ENCODE measurements at places on chromosomes 1 and 21. TPM values are rescaled to one million over a fixed set of nuclear protein-coding genes. Genes with fewer than 3 reads are reported as not detected.

Gene MCOLN3
- 0.52 TPM for total RNA-seq

- no peaks in the 10 kb centered on the region for H3K36me3 ChIP-seq
- no peaks in the 10 kb centered on the region for H3K27me3 ChIP-seq
- no peak overlapping the region for H3K27ac ChIP-seq
- no peak overlapping the region for H3K4me3 ChIP-seq
- no peak for DNase-seq
- no peaks in the 10 kb centered on the region for H3K4me1 ChIP-seq
Measured at GRCh38 chr21:41216486-41216885, 48.5 kb downstream of the BACE2 start.

- no peak overlapping the region for H3K4me3 ChIP-seq
- H3K36me3 ChIP-seq = no peaks in the 10 kb centered on the region
- H3K27ac ChIP-seq = no peak overlapping the region
- H3K4me1 ChIP-seq = no peaks in the 10 kb centered on the region
- no peaks in the 10 kb centered on the region for H3K27me3 ChIP-seq
Measured at GRCh38 chr1:57311006-57311405, 112.9 kb downstream of the DAB1 start.

DNA sequence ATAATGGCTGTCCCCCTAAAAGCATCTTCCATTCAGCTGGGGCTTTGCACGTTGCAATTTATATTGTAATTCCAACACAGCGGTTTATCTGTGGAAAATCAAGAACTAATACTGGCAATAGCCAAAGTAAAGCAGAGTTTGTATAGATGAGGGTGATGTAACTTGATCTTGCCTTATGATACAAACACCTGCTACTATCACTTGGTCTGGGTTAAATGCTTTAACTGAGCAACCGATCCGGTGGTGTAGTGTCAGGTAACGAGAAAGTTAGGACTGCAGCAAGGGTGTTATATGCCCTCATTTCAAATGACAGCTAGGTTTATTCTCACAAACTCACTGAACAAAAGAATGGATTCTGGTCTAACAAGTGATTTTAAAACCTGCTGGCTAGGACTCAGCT lies 47.3 kb upstream of the PLPPR4 start:
- H3K27ac ChIP-seq = no peak overlapping the region
- H3K4me1 ChIP-seq = no peaks in the 10 kb centered on the region
- no peaks in the 10 kb centered on the region for H3K27me3 ChIP-seq
- DNase-seq = no peak
- H3K4me3 ChIP-seq = no peak overlapping the region

Gene TEKT2
- not detected for total RNA-seq

GRCh38 chr1:23804183-23804835 lies 3.8 kb upstream of the GALE start:
- H3K27me3 ChIP-seq = no peaks in the 10 kb centered on the region
- no peak overlapping the region for H3K27ac ChIP-seq
- H3K4me1 ChIP-seq = peaks cover 7% of the 10 kb centered on the region
- DNase-seq = no peak
- H3K4me3 ChIP-seq = no peak overlapping the region
- peaks cover 56% of the 10 kb centered on the region for H3K36me3 ChIP-seq

GRCh38 chr1:192809307-192810252 lies 741 bp downstream of the RGS2 start:
- DNase-seq = peak; percentile 55
- no peaks in the 10 kb centered on the region for H3K27me3 ChIP-seq
- H3K4me3 ChIP-seq = peak overlapping the region; percentile 78
- peaks cover 14% of the 10 kb centered on the region for H3K4me1 ChIP-seq
- H3K36me3 ChIP-seq = peaks cover 12% of the 10 kb centered on the region

DNA sequence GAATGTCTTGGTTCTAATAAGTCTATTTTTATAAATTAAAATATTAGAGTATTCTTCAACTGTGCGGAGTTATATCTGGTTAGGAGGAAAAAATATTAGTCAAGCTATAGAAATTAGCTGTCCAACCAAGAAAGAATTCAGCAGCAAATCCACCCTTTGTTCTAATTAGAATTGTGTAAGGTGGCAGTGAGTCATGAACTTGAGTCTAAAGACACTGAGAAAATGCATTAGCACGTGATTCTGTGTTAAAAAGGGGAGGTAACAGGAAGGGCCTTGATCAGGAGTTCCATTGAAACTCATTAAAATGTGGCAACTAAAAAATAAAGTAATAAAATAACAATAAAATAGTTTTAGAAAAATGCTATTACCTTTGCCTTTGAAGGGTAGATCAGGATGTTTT lies 398.2 kb upstream of the RGS18 start:
- H3K27ac ChIP-seq = no peak overlapping the region
- no peak for DNase-seq
- no peaks in the 10 kb centered on the region for H3K27me3 ChIP-seq

Gene FTCD
- not detected for total RNA-seq

- no peaks in the 10 kb centered on the region for H3K27me3 ChIP-seq
- H3K4me1 ChIP-seq = no peaks in the 10 kb centered on the region
- no peaks in the 10 kb centered on the region for H3K36me3 ChIP-seq
- no peak for DNase-seq
- no peak overlapping the region for H3K4me3 ChIP-seq
Measured at GRCh38 chr1:194338241-194338948, 1152.0 kb upstream of the B3GALT2 start.

- no peak for DNase-seq
- peaks cover 8% of the 10 kb centered on the region for H3K36me3 ChIP-seq
- H3K27ac ChIP-seq = no peak overlapping the region
- H3K4me1 ChIP-seq = no peaks in the 10 kb centered on the region
Measured at GRCh38 chr1:43421976-43422750, 31.6 kb downstream of the HYI start.

GRCh38 chr1:25197982-25198662 lies 34.2 kb downstream of the SYF2 start:
- peak overlapping the region; percentile 37 for H3K4me3 ChIP-seq
- no peaks in the 10 kb centered on the region for H3K36me3 ChIP-seq
- DNase-seq = no peak
- H3K4me1 ChIP-seq = peaks cover 22% of the 10 kb centered on the region

- H3K27me3 ChIP-seq = no peaks in the 10 kb centered on the region
- peaks cover 29% of the 10 kb centered on the region for H3K4me1 ChIP-seq
- H3K27ac ChIP-seq = no peak overlapping the region
- H3K4me3 ChIP-seq = no peak overlapping the region
- DNase-seq = peak; percentile 71
Measured at GRCh38 chr21:46191257-46191685, 7.0 kb upstream of the SPATC1L start.

Gene MSH4
- total RNA-seq = 0.74 TPM

GRCh38 chr1:48040154-48040553 lies 43.0 kb upstream of the TRABD2B start:
- H3K4me1 ChIP-seq = no peaks in the 10 kb centered on the region
- H3K27me3 ChIP-seq = no peaks in the 10 kb centered on the region
- H3K27ac ChIP-seq = no peak overlapping the region
- no peak overlapping the region for H3K4me3 ChIP-seq
- no peaks in the 10 kb centered on the region for H3K36me3 ChIP-seq
- no peak for DNase-seq

- H3K4me3 ChIP-seq = no peak overlapping the region
- no peaks in the 10 kb centered on the region for H3K4me1 ChIP-seq
- H3K27me3 ChIP-seq = no peaks in the 10 kb centered on the region
- no peak for DNase-seq
- H3K36me3 ChIP-seq = no peaks in the 10 kb centered on the region
- H3K27ac ChIP-seq = no peak overlapping the region
Measured at GRCh38 chr1:228812961-228813360, 77.7 kb downstream of the RHOU start.

DNA sequence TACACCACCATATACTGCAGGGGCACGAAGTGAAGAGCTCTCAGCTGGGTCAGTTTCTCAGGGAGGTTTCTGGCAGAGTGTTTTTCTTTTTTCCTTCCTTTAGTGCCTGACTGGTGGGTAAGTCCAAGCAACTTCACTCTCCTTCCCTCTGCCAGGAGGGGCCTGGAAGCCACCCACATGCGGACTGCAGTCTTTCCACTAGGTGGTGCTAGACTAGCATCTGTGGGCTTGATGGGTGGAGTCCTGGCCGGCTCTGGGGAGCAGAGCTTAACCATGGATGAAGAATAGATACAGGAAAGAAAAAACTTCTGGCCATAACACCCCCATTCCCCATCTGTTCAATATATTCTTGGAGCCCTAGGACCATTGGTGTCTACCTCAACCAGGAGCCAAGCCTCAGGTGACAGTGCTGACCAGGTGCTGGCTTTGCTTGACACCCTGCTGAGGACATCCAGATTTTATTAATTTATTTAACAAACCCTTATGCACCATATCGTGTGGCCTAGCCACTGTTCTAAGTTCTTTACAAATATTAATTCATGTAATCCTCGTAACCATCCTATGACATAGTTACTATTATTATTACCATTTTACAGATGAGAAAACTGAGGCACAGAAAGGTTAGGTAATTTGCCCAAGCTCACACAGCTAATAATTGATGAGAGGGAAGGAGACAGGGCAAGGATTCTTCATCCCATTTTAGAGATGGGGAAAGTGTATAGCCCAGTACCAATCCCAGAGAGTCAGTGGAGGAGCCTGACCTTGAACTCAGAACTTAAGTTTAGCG lies 126.7 kb upstream of the CSF3R start:
- H3K4me3 ChIP-seq = no peak overlapping the region
- no peak for DNase-seq
- H3K27me3 ChIP-seq = peaks cover 4% of the 10 kb centered on the region
- H3K36me3 ChIP-seq = no peaks in the 10 kb centered on the region
- H3K27ac ChIP-seq = no peak overlapping the region

GRCh38 chr1:235009561-235010306 lies 118.9 kb downstream of the TOMM20 start:
- H3K27me3 ChIP-seq = no peaks in the 10 kb centered on the region
- no peaks in the 10 kb centered on the region for H3K36me3 ChIP-seq
- H3K4me1 ChIP-seq = no peaks in the 10 kb centered on the region
- H3K4me3 ChIP-seq = no peak overlapping the region
- no peak overlapping the region for H3K27ac ChIP-seq

GRCh38 chr1:17833661-17834501 lies 78.7 kb downstream of the ACTL8 start:
- no peak for DNase-seq
- no peak overlapping the region for H3K4me3 ChIP-seq
- no peaks in the 10 kb centered on the region for H3K36me3 ChIP-seq
- no peaks in the 10 kb centered on the region for H3K4me1 ChIP-seq
- no peaks in the 10 kb centered on the region for H3K27me3 ChIP-seq
- H3K27ac ChIP-seq = no peak overlapping the region

- no peaks in the 10 kb centered on the region for H3K36me3 ChIP-seq
- H3K27me3 ChIP-seq = no peaks in the 10 kb centered on the region
- no peak overlapping the region for H3K27ac ChIP-seq
- no peak overlapping the region for H3K4me3 ChIP-seq
- peaks cover 37% of the 10 kb centered on the region for H3K4me1 ChIP-seq
Measured at GRCh38 chr21:45110873-45111624, 36.7 kb downstream of the ADARB1 start.

GRCh38 chr1:64601207-64601606 lies 131.3 kb downstream of the CACHD1 start:
- H3K4me1 ChIP-seq = peaks cover 3% of the 10 kb centered on the region
- H3K4me3 ChIP-seq = no peak overlapping the region
- H3K27me3 ChIP-seq = no peaks in the 10 kb centered on the region

Gene ZYG11A
- not detected for total RNA-seq

GRCh38 chr1:177927021-177927596 lies 42.7 kb downstream of the SEC16B start:
- no peaks in the 10 kb centered on the region for H3K27me3 ChIP-seq
- no peak for DNase-seq
- H3K27ac ChIP-seq = no peak overlapping the region
- H3K36me3 ChIP-seq = peaks cover 7% of the 10 kb centered on the region
- H3K4me1 ChIP-seq = no peaks in the 10 kb centered on the region

Gene TPR
- 61.8 TPM for total RNA-seq

DNA sequence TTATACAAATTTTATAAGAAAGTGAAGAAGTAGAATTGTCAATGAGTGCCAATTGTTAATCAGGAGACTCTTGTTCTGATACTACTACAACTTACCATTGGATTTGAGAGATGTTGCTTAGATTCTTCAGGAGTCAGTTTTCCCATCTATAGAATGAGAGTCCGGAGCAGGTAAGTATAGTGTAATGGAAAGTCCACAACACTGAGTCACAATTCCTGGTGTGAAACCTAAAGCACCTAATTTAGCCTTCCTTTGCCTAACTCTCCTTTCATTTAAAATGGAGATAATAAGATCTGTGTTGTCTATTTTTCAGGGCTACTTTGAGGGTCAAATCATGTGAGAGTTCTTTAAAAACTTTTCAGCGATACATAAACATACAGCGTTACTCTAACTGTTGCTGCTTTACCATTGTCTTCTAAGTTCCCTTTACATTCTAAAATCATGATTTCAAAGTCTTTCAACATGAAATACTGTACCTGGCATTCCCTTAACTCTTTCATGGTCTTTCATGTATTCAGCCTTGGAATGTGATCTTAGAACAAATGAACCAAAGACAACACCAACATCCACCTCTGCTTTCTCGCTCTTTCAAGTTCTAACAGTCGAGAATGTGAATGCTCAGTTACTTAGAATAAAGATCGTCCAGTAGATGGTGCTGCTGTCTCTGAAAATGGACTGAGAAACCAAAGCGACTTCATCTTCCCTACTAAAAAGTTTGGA lies 90.9 kb downstream of the SLC30A10 start:
- H3K4me3 ChIP-seq = no peak overlapping the region
- H3K27ac ChIP-seq = no peak overlapping the region
- no peak for DNase-seq
- H3K36me3 ChIP-seq = no peaks in the 10 kb centered on the region

Gene FAM72D
- not detected for total RNA-seq

DNA sequence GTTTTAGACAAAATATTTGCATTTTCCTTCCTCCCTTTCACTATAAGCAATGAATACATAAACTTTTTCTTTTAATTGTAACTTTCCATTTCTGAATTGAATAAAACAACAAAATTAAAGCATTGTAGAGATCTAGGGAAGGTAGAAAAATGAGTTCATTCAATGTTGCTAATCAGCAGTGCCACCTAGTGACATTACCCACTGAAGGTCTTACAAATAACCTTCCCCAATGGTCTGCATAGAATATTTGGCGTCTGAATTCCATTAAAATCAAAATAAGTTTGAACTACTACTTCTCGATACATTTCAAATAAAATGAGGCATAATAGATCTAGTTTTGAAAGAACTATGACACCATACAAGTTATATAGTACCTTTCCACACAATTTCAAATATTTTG lies 19.6 kb downstream of the FH start:
- H3K4me1 ChIP-seq = no peaks in the 10 kb centered on the region
- no peak overlapping the region for H3K27ac ChIP-seq
- no peak overlapping the region for H3K4me3 ChIP-seq
- H3K36me3 ChIP-seq = peaks cover 14% of the 10 kb centered on the region

Gene HES2
- not detected for total RNA-seq

Gene HTR6
- total RNA-seq = not detected

DNA sequence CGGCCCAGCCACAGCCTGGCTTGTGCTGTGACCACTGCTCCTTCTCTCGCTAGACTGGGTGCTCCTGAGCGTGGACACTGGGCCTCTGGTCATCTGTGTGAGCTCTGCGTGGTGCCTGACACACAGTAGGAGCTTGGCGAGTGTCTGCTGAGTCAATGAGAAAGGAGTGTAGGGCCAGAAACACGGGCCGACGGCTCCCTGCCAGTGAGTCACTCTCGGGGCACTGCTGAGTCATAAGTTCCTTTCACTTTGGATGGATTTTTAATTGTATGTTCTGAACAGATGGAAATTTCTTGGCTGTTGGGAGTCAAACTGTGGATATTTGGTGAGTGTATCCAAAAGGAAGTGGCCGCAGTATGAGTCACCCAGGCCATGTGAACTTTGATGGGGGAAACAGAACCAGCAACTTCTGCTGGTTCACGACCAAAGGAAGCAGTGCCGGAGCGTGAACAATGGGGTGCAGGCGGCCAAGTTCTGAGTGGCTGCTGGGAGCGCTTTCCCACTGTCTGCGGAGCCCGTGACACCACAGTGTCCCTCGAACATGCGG lies 41.0 kb upstream of the COL18A1 start:
- peak overlapping the region; percentile 11 for H3K4me3 ChIP-seq
- peak; percentile 87 for DNase-seq
- H3K27me3 ChIP-seq = peaks cover 9% of the 10 kb centered on the region
- no peaks in the 10 kb centered on the region for H3K36me3 ChIP-seq
- H3K27ac ChIP-seq = peak overlapping the region; percentile 88
- H3K4me1 ChIP-seq = peaks cover 12% of the 10 kb centered on the region

Gene P3R3URF
- not detected for total RNA-seq

All from psoas muscle (tissue), 8 donors.